Activated naive CD8-positive, alpha-beta T cell treated with anti-CD3 and anti-CD28 coated beads, Interleukin-2, amount 50 U/mL, for 16 hours (primary cell): ENCODE measurements at places on chromosomes 6 and 20.

DNA sequence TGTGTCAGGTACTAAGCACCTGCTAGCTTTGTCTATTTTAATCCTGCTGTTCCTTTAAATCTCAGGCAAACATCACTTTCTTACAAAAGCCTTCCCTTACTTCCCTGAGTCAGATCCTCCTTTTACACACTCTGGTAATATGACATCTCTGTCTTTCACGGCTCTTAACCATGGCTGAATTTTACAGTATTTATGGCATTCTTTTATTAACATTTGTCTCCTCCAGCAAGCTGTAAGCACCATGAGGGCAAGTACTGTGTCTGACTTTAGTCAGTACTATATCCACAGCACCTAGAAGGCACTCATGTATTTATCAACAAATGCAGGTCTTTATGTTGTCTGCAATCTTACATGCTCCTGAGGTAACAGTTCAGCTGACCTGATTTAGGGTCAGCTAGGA, 33.7 kb upstream of the HBS1L start:
- DNase-seq, result no peak

- no peak for DNase-seq
These were observed 9.2 kb upstream of the DSP start for GRCh38 chr6:7532232-7532631.

DNA sequence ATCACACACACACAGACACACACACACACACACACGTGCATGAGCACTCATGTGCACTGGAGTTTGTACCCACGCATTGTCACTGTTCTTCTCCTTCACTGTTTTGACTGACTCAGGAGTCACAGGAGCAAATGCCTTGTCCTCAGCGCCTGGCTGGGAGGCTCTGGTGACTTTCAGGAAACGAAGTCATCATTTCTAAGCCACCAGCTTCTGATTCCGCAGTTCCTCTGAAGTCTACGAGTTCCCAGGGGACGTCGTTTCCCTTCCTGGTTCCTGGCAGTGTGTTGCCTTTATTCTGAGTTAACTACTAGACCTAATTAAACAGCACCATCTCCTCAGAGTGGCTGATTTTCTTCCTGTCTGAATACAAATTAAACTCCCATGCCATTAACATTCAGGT, 82.2 kb upstream of the PMEPA1 start:
- no peak for DNase-seq

DNA sequence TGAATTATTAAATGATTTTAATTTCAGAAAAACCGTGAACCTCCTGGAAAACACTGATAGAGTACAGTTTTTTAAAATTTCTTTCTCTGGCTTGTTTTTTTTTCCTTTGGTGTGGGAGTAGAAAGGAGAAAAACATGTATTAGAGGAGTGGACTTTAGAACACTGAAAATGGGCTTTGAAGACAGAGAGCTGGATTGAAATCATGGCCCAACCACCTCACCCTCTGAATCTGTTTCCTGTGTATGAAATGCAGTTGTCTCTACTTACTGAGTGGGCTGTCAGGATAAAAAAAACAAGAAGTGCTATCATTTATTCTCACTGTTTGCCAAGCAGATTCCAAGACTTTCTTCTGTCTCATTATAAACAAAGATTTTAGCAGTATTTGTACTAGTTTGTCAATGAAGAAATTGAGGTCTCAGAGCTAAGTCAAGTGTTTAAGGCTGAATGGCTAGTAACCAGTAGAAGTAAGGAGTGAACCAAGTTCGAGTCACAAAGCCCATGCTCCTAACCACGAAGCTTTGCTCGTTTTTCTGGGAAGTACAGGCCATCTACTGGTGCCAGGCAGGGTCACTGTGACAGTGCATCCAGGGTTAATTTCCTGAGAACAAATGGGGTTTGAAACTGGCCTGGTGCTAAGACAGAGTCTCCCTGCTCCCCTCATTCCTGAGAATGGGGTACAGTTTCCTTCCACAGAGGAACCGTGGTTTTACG, 256.4 kb downstream of the TMEM242 start:
- DNase-seq, result no peak

DNA sequence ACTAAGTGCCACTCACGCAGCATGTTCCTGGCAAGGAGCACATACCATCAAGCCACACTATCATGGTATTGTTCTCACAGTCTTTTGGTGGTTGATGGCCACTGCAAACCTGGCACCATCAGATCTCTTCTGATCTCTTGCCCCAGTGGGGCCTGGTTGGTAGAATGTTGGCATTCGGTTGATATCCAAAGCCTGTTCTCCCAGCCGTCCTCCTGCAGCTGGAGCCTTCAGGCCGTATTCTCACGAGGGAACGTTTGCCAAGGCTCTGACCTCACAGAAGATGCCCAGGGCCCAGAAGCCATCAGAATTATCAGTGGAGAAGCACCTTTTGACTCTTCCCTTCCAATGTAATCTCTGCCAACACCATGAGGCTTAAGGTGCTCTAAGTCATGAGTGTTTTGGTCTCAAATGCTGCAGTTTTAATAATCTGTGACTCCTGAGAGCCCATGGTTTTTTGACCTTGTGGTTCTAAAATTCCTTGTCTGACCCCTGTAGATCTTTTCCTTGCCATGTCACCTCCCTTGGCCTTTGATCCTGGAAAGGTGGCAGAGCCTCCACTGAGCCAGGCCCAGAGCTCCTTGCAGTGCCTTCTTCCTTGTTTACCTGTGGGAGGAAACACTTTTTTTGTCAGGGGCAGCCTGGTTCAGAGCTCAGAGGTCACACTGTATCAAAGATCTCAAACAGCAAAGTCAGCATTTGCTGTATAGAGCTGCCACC, 27.8 kb downstream of the POFUT1 start:
- no peak for DNase-seq

- no peak for DNase-seq
These were observed 228.1 kb upstream of the JARID2 start for GRCh38 chr6:15017803-15018202.

DNA sequence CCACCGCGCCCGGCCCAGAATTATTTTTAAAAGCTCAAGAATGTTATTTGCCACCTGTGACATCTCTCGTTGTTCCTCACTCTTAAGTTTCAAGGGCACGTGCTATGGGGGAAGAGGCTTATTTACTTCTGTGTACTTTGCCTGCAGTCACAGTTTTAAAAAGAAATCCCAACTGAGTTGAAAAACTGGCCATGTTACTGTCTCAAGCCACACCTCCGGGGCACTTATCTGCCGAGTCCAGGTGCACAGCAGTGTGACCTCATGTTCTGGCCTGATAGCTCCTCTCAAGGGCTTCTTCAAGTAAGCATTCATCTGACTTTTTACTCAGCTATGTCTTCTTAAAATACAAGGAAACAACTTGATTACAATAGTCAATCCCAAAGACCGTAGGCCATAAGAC, 34.5 kb downstream of the SHLD1 start:
- DNase-seq, result no peak

GRCh38 chr20:19876828-19877460, 118.9 kb downstream of the RIN2 start:
- DNase-seq, result no peak
